ENCODE measurements at places on chromosomes 6 and 20. TPM values are rescaled to one million over a fixed set of nuclear protein-coding genes. Genes with fewer than 3 reads are reported as not detected.

GRCh38 chr20:745683-746301 is 22.5 kb downstream of the SLC52A3 start:
- no peak for DNase-seq

- DNase-seq: no peak
Measured at GRCh38 chr20:15848995-15849610, 724.1 kb downstream of the KIF16B start.

DNA sequence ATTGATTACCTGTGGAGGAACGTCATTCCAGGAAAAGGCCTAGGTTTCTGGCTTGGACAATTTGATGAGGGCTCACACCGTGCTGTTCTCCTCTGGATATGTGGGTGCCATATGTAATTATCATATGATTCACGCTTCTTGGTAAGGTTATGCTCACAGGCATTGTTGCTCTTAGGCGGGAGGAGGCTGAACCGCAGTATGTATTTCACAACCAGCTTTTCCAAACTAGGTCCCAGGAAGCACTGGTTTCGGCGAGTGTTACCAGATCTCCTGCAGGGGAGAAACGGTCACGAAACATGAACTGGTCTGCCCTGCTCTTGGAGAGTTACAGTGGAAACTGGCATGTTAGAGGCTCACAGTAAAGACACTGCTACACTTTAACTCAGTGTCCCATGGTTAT is 793 bp upstream of the FAM50B start:
- DNase-seq: no peak

DNA sequence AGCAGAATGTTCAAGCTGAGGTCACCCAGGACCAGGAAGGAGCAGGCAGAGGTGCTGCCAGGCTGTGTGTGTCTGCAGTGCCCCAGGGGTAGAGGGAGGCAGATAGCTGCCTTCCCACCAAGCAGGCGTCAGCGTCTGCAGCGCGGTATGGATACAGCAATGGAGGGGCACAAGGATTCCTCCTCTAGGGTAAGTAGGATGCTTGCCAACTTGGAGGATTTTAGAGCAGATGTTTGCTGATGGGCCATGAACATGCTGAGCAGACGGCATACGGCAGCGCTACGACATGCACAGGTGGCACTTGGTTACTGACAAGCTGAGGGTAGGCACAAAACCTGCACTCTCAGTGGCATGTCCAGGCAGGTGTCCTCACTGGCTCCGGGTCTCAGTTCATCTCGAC is 48.1 kb downstream of the PSMG4 start:
- no peak for DNase-seq

GRCh38 chr20:44702776-44703175 is 12.4 kb upstream of the CCN5 start:
- DNase-seq: no peak

DNA sequence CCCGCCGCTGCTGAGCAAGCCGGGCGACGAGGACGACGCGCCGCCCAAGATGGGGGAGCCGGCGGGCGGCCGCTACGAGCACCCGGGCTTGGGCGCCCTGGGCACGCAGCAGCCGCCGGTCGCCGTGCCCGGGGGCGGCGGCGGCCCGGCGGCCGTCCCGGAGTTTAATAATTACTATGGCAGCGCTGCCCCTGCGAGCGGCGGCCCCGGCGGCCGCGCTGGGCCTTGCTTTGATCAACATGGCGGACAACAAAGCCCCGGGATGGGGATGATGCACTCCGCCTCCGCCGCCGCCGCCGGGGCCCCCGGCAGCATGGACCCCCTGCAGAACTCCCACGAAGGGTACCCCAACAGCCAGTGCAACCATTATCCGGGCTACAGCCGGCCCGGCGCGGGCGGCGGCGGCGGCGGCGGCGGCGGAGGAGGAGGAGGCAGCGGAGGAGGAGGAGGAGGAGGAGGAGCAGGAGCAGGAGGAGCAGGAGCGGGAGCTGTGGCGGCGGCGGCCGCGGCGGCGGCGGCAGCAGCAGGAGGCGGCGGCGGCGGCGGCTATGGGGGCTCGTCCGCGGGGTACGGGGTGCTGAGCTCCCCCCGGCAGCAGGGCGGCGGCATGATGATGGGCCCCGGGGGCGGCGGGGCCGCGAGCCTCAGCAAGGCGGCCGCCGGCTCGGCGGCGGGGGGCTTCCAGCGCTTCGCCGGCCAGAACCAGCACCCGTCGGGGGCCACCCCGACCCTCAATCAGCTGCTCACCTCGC is 1.5 kb downstream of the ARID1B start:
- DNase-seq: peak; percentile 44

GRCh38 chr6:81770381-81770780 is 17.9 kb upstream of the TENT5A start:
- DNase-seq: no peak

GRCh38 chr6:113505084-113505699 is 352.0 kb upstream of the MARCKS start:
- no peak for DNase-seq

Gene NNAT
- 129 TPM for polyA plus RNA-seq

Measured in renal cortex interstitium (tissue), 15 donors.